HFFc6 (cell line): ENCODE measurements at places on chromosomes 5 and 9.

DNA sequence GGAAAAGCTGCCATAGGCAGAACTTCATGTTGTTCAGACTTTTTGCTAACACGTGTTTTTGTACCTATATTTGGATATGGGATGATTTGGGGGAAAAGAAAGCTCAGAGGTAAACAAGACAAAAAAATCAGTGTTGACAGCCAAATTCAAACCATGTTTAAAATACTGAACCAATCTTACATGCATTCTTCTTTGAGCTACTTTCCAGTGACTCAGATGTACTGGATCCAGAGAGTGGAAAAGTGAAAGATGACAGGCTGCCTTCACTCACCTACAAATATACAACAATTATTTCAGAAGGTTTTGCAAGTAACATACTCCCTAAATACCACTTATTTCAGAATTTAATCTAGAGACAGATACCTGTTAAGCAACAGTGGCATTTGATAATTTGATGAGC is 165.7 kb downstream of the MPDZ start:
- no peak for DNase-seq

- DNase-seq, result no peak
Measured at GRCh38 chr5:134145041-134145757, 30.7 kb downstream of the TCF7 start.

DNA sequence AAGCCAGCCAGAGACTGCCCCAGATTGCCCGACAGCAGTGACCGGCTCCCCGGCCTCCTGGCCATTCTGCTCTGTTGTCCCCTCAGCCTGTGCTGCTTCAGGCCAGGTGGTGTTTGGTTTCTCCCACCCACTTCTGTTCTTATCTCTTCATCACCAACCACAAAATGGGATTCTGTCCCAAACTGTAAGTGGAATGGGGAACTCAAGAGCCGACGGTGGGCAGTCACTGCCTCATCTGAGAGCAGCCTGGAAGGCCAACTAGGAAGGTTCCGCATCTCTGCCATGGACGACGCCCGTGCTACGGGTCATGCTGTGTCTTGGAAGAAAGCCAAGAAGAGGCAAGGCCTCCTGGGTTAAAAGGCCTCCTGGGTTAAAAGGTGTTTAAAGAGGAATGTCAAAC is 219.0 kb upstream of the PIK3R1 start:
- no peak for DNase-seq

GRCh38 chr5:133245191-133246052 is 193.6 kb downstream of the HSPA4 start:
- peak; percentile 88 for DNase-seq

GRCh38 chr9:93488244-93488643 is 34.9 kb upstream of the FAM120AOS start:
- no peak for DNase-seq

DNA sequence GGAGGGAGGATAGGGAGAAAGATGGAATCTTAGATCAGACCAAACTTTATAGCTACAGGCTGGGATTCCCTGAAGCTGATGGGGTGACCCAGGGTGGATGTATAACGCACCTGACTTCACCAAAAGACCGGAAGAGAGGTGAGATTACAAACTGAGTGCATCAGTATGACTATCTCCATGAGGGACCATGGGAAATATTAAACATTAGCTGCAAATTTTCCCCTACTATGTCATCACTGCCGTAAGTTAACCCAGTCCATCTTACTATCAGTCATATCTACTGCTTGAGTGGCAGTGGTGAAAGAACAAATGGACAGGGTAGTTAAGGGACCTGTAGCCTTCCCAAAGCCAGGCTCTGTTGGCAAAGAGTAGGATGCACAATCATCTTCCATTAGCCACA is 368.3 kb downstream of the EFNA5 start:
- DNase-seq, result no peak

DNA sequence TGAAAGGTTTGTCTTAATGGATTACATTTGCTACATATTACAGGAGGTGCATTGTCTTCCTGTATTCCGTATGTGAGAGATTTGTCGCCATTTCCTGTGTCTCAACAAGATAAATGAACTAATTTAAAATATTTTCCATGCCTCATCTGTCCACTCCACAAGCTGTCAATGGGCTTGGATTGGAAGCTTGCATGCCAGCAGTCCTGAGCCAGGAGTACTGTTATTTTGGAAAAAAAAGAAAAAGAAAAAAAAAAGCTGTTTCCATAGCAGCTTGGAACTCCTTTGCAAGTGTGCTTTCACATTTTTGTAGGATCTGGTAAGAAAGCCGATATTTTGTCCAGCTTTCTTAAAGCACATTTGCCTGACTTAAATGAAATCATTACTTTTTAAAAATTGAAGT is 330.8 kb downstream of the KDM4C start:
- DNase-seq, result no peak

- DNase-seq, result peak; percentile 93
Measured at GRCh38 chr5:173472164-173472563, 143.9 kb upstream of the STC2 start.

GRCh38 chr9:127168756-127169574 is 46.5 kb upstream of the ANGPTL2 start:
- DNase-seq, result no peak

- no peak for DNase-seq
Measured at GRCh38 chr9:2923766-2924379, 80.0 kb upstream of the PUM3 start.

DNA sequence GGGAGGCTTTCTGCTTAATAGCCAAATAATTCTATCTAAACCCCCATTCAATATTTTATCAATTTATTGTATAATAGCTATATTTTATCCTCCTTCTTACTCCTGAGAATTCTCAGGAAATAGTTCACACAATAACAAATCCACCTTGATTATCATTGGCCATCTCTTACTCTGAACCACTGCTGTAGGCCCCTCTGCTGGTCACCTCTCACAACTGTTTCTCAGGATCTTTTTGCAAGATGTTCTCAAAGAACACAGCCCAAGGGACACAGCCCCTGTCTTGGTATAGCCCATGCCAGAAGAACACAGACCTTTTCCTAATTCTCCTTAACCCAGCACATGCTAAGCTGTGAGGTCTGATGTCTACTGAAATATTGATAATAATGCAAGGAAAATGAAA is 74.9 kb upstream of the HTR4 start:
- no peak for DNase-seq

- peak; percentile 71 for DNase-seq
Measured at GRCh38 chr5:65811004-65811403, 89.0 kb downstream of the NLN start.

- DNase-seq, result no peak
Measured at GRCh38 chr5:171898386-171898785, 108.1 kb downstream of the FBXW11 start.

DNA sequence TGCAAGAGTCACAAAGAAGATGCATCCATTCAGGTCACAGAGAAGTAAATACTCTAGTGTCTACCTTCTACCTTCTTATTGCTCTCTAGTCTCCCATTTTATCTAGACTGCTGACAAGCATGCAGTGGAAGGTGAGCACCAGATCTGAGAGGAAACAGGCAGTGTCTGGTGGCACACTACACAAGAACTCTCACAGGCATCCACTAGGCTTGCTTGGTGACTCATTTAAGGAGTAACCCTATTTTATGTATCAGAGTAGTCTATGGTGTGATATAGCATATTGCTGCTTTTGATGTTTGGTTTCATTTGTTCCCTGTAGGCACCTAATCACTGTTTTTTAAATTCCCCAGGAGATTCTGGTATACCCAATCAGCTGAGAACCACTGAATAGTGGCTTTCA is 1.6 kb upstream of the THBS4 start:
- DNase-seq, result no peak

DNA sequence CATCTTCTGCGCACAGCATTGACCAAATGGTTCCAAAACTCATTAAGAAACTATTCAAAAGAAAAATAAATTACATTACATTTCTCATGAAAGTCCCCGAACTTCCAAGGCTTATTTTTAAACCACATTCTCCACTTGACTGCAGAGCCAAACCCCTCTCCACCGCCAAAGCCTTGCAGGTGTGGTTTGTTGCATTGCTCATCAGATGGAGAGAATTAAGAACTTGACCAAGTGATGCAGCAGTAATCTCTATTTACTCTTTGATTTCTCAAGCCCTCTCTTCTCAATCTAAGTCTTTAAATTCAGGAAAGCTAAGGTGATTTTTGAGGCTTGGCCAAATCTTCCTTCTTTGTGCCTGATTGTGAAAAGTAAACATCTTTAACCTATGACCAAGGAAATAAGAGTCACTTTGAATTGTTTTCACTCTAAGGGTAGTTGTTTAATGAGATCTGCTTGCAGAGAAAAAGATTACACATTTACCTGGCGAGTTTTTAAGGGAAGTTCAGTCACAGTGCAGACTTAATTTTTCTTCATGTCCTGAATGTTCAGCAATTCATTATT is 290.5 kb upstream of the ITGA1 start:
- DNase-seq, result no peak

DNA sequence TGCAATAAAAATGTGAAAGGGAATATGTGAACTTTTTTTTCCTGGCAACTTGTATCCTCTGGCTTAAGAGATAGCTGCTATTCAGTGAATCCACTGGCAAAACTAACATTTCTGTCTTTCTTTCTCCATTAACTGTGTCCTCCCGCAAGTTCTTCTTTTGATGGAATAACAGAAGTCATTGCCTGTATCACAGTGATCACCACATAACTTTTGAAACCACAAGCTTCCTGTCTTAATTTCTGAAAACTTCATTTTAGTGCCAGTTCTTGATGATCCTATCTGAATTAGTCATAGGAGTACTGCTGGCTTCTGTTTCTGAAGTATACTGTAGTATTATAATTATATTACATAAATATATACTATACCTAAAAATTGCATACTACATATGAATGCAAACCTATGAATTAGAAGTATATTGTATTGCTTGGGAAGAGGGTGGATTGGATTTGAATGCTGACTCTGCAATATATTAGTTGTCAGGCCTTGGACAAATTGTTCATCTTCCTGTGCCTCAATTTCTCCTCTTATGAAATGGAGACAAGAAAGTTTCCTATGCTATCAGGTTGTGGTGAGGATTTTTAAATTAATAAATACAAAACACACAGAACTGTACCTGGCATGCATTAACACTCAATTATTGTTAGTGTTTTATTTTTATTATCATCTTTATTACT is 441.6 kb downstream of the CETN3 start:
- DNase-seq, result no peak

DNA sequence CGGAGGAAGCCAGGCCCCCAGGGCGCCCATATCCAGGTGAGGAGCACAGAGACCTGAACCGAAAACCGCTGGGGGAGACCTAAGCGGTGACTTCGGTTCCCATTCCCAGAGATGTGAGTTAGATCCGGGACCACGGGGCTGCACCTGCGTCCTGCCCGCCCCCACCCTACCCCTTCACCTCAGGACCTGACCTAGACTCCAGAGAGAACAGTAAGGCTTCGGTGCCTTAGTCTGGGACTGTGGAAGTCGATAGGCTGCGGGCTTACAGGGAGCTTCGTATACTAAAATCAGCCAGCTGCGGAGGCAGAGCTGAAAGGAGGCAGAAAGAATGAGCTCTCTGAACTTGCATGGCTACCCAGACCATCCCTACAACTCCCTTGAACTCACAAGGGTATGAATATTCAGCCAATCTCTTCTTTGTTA is 518 bp upstream of the FAM13B start:
- DNase-seq, result no peak

DNA sequence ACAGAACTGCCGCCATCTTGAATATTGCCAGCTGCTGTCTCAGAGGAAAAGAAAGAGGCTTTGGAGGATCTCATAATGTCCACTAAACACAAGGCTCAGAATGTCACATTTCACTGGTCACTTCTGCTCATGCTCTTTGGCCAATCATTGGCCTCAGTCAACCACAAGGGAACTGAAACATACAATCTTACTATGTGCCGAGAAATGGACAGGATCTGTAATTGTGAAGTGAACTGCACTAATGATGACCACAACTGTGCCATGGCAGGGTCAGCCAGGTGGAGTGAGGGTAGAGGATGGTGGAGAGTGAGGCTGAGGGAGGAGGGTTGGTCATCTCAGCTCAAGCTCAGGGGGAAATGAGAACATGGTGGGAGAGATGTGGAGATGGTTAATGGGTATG is 32.8 kb downstream of the GDNF start:
- DNase-seq, result no peak

- DNase-seq, result no peak
Measured at GRCh38 chr5:107652839-107653607, 17.7 kb downstream of the EFNA5 start.

DNA sequence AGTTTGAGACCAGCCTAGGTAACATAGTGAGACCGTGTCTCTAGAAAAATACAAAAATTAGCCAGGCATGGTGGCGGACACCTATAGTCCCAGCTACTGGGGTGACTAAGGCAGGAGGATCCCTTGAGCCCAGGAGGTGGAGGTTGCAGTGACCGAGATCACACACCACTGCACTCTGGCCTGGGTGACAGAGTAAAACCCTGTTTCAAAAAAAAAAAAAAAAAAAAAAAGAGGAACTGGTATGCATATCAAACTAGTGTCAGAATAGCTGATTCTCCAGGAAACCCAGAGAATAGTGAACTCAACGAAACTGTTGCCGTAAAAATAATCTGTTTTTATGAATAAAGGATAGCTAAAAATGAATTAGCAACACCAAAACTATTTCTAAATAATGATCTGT is 126.6 kb upstream of the BASP1 start:
- no peak for DNase-seq

GRCh38 chr5:140565024-140565779 is 574 bp downstream of the SLC35A4 start:
- DNase-seq, result peak; percentile 35

GRCh38 chr5:154849264-154849785 is 1.1 kb downstream of the FAXDC2 start:
- DNase-seq, result no peak

GRCh38 chr5:98065261-98065909 is 708.1 kb upstream of the RGMB start:
- DNase-seq, result peak; percentile 2

DNA sequence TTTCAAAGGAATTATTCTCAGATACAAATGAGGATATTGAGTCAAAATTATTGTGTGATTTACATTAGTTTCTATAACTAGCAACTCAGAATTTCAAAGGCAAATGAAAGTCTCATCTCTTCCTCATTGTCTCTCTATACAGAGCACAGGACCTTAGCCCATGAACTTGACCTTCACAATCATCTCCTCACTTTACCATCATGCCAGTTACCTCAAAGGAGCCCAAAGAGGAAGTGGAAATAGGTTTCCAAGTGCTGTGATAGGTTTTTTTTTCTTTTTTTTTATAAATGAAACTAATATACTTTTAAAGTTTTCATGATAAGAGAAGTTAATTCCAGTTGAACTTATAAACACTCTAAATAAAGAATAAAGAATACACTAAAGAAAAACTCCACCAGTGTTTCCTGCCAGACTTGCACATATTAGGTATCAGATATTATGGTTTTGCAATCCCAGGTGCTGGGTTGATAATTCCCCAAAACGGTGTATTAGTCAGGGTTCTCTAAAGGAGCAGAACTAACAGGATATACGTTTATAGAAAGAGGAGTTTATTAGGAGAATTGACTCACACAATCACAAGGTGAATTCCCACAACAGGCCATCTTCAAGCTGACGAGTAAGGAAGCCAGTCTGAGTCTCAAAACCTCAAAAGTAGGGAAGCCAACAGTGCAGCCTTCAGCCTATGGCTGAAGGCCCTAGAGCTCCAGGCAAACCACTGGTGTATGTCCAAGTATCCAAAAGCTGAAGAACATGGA is 50.1 kb upstream of the ADAMTS16 start:
- no peak for DNase-seq
